Right ventricle myocardium superior (tissue), 1 donor: ENCODE measurements at places on chromosomes 12 and 14. TPM values are rescaled to one million over a fixed set of nuclear protein-coding genes. Genes with fewer than 3 reads are reported as not detected.

Gene AQP6
- total RNA-seq: not detected

DNA sequence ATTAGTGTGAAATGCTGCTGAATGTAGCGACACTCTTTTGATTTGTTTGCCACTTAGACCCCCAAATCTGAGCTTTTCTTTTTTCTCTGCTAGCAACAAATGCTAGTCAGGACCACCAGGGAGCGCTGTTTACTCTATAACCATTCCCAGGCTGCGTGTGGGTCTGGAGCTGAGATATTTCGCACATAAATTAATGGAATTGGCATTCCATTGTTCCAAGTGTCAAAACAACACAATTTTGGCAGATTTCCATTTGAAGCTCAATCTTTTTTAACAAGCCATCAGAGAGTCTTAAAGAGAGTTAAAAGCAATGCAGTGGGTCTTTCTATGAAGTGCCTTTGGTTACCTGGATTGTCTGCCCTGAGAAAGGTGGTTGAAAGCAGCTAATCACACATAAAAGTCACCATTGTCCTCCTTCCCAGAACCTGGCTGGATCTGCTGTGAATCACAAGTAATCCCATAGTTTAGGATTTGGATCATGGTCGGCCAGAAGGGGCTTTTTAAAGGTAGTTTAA, 7.4 kb upstream of the TMEM132C start:
- DNase-seq: peak; percentile 41

GRCh38 chr14:30389877-30390385, 169.0 kb upstream of the G2E3 start:
- DNase-seq: no peak

Gene CD4
- 10.4 TPM for total RNA-seq

Gene KRT81
- not detected for total RNA-seq

GRCh38 chr12:91215940-91216454, 33.4 kb upstream of the DCN start:
- DNase-seq: no peak

GRCh38 chr14:84029720-84030119, 1500.2 kb upstream of the FLRT2 start:
- DNase-seq: no peak

- no peak for DNase-seq
These were observed 221.2 kb downstream of the RAD51B start for GRCh38 chr14:68040633-68041369.

GRCh38 chr14:31419179-31419966, 977 bp downstream of the HEATR5A start:
- no peak for DNase-seq

Gene DEPDC4
- 0.32 TPM for total RNA-seq

- no peak for DNase-seq
These were observed 21.3 kb upstream of the PAPLN start for GRCh38 chr14:73216030-73216429.

Gene SERPINA1
- 5.0 TPM for total RNA-seq

GRCh38 chr14:103108749-103109207, 14.3 kb downstream of the EXOC3L4 start:
- DNase-seq: no peak

- DNase-seq: no peak
These were observed 86.3 kb downstream of the ASCL1 start for GRCh38 chr12:103043531-103044486.

DNA sequence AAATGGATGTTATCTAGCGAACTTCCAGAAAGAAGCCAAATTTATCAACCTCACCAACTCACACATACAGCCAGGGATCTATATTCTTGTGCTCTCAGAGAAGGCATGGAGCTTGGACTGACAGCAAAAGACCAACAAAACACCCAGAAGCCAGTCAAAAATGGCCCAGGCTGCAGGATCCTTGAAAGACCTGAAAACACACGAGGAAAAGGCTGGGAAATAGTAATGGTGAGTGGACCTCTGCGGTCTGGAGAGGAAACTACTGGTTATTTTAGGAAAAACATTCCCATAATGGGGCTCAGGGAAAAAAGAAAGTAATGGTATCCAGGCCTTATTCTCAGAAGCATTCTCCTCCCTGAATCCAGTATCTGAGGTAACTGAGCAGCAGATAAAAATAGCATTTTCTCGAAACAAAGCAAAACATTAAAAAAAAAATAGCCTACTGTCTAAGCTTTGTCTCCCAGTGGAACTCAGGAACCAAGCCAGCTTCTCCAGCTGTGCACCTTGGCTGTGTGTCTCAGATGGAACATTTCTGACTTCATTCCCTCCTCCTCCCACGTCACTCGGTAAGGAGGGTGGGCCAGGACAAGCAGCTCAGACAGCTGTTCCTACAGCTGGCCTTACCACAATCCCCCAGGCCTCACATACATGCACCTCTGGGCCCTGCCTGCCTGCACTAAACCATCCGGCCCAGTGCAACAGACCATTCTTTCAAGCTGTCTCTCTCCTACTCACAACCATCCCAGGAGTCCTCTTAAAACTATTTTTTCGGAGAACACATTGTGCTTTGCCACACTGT, 249.9 kb downstream of the DAD1 start:
- DNase-seq: peak; percentile 87

DNA sequence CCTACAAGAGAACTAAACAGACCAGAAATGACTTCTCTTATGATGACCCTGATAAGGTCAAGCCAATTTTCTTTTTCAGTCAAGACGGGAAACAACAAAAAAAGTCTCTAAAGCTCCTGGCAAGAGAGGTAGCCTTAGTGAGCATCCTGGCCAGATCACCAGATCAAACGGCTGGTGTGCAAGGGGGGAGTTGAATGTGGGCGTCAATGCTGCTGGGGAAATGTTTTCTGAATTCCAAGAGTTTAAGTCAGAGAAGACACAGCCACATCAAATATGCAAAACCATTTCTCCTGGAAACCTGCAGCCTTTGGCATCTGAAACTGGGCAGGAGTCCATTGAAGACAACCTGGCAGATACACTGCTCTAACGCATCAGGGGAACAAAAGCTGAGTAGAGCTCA, 16.0 kb upstream of the SELPLG start:
- no peak for DNase-seq

GRCh38 chr12:130650131-130650530, 66.0 kb downstream of the RIMBP2 start:
- DNase-seq: no peak

Gene LIN7A
- total RNA-seq: 9.8 TPM

DNA sequence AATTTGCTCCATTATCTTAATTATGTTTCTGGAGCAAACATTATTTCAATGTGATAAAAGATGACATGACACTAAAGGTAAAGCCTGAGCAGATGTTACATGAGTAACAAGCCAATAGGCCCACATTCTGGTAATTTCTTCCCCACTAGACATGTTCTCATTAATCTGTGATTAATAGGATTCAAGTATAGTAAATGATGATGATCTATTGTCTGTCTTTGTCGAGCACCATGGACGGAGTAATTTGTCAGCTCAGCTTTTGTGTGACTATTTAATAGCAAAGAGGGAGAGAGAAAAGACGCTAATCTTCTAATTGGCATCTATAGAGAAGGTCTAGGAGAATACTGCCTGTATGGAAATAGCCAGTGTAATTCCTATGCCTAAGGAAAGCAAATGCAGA, 62.2 kb upstream of the INSM2 start:
- DNase-seq: no peak

DNA sequence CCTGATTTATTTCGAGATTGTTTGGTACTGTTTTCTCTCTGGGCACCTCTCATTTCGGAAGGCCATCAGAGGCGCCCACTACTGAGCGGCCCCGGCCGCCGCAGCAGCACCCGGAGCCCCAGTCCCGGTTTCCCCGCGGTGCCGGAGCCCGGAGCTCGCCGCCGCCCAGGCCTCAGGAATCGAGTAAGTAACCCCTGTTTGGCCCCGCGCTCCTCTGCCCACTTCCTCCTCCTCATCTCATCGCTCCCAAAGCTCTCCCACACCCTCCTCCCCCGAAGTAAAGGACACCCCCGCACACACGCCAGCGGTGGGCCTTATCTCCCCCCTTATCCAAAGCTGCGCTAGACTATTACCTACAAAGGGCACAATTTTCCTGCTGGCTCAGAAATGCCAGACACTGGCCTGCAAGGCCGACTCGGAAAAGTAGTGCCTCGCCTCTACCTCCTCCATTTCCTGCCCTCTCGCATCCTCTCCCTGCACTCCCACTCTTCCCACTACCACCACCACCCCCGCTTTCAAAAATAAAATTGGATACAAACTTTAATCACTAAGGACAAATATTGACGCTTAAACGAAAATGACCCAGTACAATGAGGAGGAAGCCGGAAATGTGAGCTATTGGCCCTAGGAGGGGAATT, 637 bp upstream of the FOXG1 start:
- no peak for DNase-seq

DNA sequence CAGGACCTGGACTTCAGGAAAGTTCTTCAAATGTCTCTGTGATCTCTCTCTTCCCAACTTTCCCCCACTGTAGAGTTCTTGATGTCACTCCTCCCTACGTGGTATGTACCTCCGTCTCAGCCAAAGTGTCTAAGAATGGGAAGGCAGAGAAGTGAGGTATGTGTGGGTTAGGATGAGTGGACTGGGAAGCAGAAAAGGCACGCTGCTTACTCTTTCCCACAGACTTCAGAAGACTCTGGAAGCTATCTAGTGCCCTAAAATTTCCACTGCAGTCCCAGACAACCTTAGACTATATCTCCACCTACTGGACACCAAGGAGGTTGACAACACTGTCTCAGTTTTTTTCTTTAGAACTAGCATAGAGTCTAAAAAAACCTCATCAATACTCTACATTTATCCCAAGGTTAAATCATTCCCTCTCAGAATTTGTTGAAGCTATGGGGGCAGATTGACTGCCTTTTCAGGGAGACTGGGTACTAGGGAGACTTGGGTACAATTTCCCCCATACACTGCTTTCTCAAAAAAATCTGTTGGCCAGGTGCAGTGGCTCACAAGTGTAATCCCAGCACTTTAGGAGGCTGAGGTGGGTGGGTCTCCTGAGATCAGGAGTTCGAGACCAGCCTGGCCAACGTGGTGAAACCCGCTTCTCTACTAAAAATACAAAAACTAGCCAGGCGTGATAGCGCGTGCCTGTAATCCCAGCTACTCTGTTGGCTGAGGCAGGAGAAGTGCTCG, 20.6 kb upstream of the ITGA5 start:
- no peak for DNase-seq

DNA sequence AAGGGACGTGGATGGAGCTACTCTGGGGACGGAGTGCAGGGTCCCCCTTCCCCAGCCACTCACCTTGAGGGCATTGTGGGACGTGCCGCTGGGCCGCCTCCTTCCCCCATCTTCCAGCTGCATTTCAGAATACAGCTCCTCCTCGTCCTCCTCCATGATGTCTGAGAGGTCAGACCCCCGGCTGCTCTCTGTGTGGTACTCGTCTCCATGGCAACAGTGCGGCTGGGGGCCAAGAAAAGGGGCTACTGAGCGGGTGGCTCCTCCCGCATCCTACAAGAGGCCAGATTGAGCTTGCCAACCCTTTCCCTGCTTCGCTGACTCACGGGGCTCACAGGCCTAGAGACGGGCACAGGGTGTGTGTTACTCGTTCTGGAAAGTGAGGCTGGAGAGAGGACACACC, 90.4 kb downstream of the PIWIL1 start:
- no peak for DNase-seq

Gene ALX1
- not detected for total RNA-seq

DNA sequence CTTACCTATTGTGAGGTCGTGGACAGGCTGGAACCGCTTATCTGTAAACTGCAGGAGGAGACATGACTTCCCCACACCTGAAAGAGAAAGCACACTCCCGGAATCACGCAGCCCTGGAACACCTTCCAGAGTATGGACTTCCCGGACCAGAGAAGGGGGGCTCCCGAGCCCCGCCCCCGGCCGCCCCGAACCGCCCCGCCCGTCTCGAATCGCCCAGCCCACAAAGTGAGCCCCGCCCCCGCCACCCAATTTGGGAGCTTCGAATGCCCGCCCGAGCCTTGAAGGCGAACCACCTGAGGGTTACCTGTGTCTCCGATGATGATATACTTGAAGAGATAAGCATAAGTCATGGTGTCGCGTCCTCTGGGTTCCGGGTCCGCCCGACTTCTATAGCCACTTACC, 235 bp downstream of the RAB2B start:
- DNase-seq: peak; percentile 90

DNA sequence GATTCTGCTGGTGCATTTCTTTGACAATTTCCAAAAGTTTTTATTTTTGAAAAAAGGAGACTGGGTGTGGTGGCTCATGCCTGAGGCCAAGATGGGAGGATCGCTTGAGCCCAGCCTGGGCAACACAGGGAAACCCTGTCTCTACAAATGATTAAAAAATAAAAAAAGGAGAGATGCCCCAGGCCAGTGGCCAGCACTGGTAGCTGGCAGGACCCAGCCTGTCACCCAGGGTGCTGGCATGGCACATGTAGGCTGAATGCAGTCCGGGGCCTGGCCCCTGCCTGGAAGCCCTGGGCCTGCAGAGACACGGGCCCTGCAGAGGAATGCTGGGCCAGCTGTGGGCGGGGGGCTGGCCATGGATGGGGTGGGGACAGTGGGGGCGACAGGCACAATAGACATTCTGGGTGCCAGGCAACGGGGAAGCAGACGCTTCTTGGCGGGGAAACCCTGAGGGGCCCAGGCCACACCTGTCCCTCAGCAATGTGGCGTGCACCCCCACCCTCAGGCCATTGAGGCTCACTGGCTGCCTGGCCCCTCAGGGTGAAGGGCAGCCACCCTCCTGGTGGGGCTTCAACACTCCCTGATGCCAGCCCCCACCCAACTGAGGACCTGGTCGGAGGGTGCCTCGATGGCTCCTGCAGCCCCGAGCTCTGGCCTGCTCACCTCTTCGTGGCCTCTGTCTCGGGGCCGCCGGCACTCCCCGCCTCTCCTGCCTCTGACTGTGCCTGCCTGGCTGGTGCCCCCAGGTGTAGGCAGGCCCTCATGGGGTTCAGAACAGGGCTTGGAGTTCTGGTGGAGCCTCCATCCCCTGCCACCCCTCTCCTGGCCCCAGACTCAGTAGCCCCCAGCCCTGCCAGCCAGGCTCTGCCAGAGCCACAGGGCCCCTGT, 12.1 kb downstream of the TRMT61A start:
- DNase-seq: peak; percentile 40

Gene CCDC184
- 0.97 TPM for total RNA-seq

DNA sequence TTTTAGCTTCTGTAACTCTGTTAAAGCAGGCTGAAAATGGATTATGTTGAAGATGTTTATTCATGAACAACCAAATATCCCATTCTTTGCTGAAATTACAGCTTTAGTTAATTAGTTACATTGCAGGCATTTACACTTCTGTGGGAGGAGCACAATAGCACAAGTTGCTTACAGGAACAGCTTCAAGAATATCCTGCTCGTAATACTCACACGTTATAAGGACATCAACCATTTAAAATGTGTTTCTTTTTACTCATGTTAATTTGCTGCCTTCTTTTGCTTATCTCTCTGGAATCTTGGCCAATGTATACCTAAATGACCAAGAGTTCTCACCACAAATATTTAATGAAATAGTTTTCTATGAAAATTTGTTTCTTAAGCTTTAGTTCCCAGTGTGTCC, 305.2 kb upstream of the SYT1 start:
- DNase-seq: no peak
